Upper lobe of left lung (tissue), 6 donors: ENCODE measurements at places on chromosomes 13 and 19. TPM values are rescaled to one million over a fixed set of nuclear protein-coding genes. Genes with fewer than 3 reads are reported as not detected.

- no peak for DNase-seq
Observed at GRCh38 chr13:98443329-98443728, 133.6 kb downstream of the STK24 start.

GRCh38 chr19:44803442-44804428, 5.2 kb upstream of the BCAM start:
- no peak for DNase-seq

GRCh38 chr13:32115066-32115465, 83.5 kb downstream of the FRY start:
- DNase-seq = no peak

- no peak for DNase-seq
Observed at GRCh38 chr19:33665776-33666595, 44.2 kb downstream of the CHST8 start.

GRCh38 chr19:50039968-50040367, 14.2 kb downstream of the ZNF473 start:
- DNase-seq = no peak

DNA sequence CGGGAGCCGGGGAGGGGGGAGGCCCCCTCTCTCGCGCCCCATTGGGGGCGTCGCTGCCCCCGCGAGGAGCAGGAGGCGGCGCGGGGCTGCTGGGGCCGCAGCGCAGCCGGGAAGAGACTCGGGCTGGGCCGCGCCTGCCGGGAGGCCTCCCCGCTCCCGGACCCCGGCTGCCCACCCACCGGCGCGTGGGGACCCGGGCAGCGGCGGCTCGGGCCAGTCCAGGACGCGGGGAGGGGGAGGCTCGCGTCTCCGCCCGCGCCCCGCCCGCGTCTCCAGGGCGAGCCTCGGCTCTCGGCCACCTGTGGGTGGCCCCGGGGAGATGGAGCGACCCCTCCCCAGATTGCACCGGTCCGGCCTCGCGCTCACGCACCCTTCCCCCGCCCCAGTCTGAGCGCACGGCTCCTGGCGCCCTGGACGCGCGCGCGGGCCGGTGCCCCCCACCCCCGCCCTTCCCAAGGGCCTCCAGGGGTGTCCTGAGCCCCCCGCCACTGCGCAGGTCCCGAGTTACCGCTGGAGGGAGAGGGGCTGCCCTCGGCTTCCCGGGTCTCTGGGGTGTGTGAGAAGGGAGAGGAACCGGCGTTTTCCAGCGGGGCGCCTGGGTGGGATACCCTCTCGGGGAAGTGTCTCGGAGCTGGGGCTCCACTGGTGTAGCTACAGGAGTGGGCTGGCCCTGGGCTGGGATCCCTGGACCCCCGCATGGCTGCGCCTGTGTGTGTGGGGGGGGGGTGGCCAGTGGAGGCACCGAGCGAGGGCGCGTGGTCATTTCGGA, 645 bp downstream of the PALM start:
- no peak for DNase-seq

- DNase-seq = peak; percentile 83
Observed at GRCh38 chr19:41940731-41941409, 12.6 kb upstream of the ERFL start.

- DNase-seq = no peak
Observed at GRCh38 chr19:11408591-11408990, 10.5 kb downstream of the RGL3 start.

- no peak for DNase-seq
Observed at GRCh38 chr13:35699825-35700510, 223.5 kb upstream of the MAB21L1 start.

DNA sequence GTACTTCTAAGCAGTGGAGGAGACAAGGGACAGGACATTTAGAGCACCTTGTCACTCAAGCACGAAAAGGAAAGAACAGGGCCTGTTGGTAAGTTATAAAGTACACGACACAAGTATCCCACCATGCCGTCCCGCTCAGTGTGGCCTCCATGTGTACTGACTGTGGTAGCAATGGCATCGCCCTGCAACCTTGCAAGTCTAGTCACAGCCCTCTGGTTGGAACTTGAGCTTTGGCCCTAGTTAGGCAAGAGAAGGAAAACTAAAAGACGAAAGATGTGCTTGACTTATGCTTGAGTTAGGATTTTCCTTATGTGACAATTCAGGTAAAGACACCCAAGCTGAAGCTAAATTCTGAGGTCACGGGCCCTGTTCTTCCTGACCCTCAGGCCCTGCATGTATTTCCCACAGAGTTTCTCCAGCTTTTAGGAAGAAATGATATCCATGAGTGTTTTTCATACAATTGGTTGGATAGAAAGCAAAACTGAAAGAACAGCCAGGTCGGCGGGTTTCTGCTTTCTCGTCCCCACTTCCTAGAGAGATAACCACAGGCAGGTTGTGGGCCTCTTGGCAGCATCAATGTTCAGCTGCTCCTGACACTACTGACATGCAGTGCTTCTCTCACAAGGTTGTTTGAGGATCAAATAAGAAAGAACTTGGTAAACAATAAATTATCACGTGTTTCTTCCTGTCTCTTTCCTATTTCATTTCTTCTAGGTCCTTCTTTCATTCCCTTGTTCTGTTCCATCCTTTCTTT, 216.2 kb downstream of the IRS2 start:
- no peak for DNase-seq

DNA sequence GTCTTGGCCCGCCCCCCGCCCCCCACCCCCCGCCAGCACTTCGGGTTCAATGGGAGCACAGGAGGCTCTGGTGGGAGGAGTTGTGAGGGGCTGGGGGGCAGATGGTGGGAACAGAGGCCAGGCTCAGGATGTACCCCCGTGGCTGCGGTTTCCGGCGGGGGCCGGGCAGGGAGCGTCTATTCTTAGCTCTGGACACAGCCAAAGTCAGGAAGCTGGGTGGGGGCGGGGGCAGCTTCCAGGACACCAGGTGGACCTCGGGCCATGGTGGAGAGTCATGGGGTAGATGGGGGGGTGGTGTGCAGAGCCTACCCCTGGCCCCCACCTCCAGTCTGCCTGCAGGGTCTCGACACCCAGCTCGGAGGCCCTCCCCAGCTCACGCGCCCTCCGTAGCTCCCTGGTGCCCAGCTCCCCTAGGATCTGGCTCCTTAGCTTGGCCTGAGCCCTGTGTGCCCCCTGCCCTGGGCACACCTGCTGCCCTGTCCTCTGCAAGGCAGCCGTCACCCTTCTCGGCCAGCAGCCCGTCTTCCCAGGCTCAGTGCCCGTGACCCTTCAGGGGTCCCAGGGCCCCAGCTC, 2.2 kb upstream of the TBXA2R start:
- peak; percentile 38 for DNase-seq

DNA sequence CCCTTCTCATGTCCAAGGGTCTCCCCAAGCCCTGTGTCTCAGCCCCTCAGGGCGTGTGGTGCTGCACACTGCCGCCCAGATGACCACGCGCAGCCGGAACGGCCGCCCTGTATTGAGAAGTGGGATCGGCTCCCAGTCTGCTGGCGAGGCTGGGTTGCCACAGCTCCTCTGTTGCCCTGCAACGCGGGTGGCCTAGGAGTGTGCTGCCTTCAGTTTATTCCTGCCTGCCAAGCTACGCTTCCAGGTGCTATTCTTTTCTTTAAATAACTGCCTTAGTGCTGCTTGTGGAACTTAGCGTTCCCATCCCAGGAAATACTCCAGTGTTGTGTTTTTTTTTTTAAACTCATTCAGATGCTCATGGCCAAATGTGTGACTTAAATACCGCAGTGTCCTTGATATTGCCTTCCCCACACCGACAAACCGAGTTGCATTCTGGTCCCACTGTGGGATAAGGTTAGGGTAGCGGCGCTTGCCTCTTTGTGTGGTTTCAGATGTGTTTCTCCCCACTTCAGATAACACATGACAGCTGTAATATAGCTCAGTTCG, 16.6 kb downstream of the ACTN4 start:
- DNase-seq = peak; percentile 70

DNA sequence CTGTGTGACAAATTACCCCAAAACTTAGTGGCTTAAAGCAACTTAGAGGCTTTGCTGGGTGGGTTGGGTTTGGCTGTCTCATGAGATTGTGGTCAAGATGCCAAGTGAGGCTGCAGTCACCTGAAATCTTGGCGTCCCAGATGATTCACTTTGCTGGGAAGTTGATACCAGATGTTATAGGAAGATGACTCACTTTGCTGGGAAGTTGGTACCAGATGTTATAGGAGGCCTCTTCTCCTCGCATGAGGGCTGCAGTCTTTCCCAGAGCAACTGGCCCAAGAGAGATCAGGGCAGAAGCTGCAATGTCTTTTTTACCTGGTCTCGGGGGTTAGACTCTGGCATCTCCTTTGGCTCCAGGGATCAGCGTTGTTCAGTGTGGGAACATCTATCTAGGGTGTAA, 16.8 kb downstream of the TEX29 start:
- DNase-seq = no peak

- DNase-seq = no peak
Observed at GRCh38 chr19:19214159-19214490, 2.4 kb downstream of the NCAN start.

DNA sequence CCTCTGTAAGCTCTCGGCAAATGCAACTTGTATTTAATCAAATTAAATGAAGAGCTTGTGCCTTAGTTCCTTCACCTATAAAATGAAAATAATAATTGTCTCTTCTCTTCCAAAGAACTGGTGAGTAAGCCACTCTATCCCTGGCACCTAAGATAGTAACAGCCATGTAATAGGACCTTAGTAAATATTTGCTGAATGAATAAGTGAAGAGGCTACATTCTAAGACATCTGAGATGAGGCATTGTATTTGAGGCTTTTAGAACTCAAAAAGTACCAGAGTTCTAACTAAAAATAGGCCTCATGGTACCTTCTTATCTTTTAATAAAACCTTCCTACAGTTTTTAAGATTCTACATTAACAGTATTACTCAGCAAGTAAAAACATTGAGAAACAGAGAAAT, 17.3 kb upstream of the DCLK1 start:
- DNase-seq = no peak

- no peak for DNase-seq
Observed at GRCh38 chr19:5345895-5346386, 5.3 kb upstream of the PTPRS start.

- no peak for DNase-seq
Observed at GRCh38 chr13:49814551-49815270, 22.2 kb upstream of the KPNA3 start.

GRCh38 chr13:81001828-81002385, 661.0 kb upstream of the SPRY2 start:
- no peak for DNase-seq

DNA sequence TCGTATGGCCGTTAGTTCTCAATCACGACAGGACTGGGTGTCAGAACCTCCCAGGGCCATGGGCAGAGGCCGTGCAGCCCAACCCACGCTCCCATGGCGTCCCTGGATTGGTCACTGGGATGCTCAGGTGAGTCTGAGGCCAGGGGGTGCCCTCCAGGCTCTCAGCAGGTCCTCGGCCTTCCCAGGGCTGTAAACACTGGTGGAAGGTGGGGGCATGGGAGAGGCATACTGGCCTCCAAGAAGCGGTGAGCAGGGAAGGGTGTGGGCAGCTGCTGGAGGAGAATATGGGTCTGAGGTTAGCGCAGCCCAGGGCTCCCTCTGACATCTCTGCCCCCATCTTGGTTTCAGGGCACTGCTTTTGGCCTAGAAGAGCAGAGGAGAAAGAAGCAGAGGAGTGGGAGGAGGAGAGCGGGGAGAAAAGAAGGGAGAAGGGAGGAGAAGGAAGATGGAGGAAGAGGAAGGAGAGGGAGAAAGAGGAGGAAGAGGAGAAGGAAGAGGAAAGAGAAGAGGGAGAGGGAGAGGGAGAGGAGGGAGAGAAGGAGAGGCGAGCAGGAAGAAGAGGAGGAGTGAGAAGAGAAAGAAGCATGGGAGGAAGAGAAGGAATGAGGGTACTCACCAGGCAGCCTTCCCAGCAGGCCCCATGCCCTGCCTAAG, 62.3 kb downstream of the CEBPG start:
- DNase-seq = no peak

DNA sequence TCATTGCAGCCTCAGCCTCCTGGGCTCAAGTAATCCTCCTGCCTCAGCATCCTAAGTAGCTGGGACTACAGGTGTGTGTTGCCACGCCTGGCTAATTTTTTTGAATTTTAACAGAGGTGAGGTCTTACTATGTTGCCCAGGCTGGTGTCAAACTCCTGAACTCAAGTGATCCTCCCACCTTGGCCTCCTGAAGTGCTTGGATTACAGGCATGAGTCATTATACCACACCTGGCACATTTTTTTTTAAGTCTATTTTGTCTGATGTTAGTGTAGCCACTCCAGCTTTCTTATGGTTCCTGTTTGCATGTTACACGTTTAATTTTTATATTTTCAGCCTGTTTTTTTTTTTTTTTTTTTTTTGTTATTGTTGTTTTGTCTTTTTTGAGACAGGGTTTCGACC, 24.8 kb downstream of the KDM4B start:
- no peak for DNase-seq

DNA sequence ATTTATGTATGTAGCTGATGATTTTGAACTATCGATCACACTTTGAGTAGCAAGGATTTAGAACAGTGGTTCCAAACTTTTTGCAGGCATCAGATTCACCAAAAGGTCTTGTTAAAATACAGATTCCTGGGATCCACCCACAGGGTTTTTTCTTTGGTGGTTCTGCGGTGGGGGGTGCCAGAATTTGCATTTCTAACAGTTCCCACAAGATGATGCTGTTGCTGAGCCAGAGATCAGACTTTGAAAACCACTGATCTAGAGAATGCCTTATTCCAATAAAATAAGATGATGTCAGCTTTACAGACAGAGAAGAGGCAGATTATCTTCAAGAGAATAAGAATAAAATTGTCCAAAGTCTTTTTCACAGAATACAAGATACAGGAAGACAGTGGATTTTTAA, 80.9 kb upstream of the SHISA2 start:
- no peak for DNase-seq

GRCh38 chr13:111966933-111967332, 100.0 kb upstream of the SOX1 start:
- no peak for DNase-seq

GRCh38 chr13:99516153-99516929, 15.1 kb downstream of the TM9SF2 start:
- DNase-seq = peak; percentile 62

DNA sequence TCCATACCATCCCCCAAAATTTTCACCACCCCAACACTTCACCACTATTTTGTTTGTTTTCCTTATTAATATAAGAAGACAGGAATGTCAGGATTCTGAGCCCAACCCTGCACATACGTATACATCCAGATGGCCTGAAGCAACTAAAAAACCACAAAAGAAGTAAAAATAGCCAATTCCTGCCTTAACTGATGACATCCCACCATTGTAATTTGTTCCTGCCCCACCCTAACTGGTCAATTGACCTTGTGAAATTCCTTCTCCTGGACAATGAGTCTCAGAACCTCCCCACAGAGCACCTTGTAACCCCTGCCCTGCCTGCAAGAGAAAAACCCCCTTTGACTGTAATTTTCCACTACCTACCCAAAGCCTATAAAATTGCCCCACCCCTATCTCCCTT, 132.5 kb downstream of the ZNF675 start:
- no peak for DNase-seq

- no peak for DNase-seq
Observed at GRCh38 chr19:5204212-5204611, 136.4 kb downstream of the PTPRS start.

GRCh38 chr13:46340011-46340410, 47.0 kb downstream of the RUBCNL start:
- DNase-seq = no peak

The ZNF69 gene
- total RNA-seq = 10.1 TPM

The CHST8 gene
- 0.46 TPM for total RNA-seq

The BST2 gene
- 81.5 TPM for total RNA-seq

The ZNF723 gene
- not detected for total RNA-seq

The PTH2 gene
- total RNA-seq = not detected

The LYPD5 gene
- total RNA-seq = 4.2 TPM

The PNMA8A gene
- total RNA-seq = 1.4 TPM

The ZNF428 gene
- total RNA-seq = 10.5 TPM
